DMS 273 treated with DMSO at 0.1 percent for 48 hours (cell line): ENCODE measurements at places on chromosomes 1 and 21.

GRCh38 chr1:55896210-55896609 lies 681.0 kb upstream of the USP24 start:
- DNase-seq, result no peak

DNA sequence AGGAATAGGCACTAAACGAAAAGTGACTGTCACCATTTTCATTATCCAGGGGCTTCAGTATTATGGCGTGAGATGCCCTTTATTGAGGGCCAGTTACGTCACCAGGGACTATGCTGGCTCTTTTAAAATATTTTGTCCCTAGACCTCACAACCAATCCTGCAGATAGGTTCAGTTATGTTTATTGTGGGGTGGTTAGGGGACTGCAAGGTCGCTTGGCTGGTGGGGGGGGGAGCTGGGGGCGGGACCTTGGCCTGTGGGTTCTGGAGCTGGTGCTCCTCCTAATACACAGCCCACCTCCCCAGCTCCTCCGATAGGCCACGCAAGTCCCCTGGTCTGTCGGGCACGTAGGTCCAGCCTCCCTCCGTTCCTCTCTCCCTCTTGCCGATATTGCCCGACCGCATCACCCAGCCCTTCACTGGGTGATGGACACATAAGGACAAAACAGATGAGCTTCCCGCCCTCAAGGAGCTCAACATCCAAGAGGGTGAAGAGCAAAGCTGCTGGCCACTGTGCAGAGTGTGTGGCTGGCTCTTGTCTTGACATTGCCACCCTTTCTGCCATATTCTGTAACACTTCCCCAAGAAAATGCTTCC lies 271.8 kb downstream of the MATN1 start:
- no peak for DNase-seq

- DNase-seq, result no peak
These were observed 79.6 kb downstream of the ST3GAL3 start for GRCh38 chr1:43786960-43787359.

GRCh38 chr1:81703756-81704463 lies 96.8 kb upstream of the ADGRL2 start:
- DNase-seq, result no peak

DNA sequence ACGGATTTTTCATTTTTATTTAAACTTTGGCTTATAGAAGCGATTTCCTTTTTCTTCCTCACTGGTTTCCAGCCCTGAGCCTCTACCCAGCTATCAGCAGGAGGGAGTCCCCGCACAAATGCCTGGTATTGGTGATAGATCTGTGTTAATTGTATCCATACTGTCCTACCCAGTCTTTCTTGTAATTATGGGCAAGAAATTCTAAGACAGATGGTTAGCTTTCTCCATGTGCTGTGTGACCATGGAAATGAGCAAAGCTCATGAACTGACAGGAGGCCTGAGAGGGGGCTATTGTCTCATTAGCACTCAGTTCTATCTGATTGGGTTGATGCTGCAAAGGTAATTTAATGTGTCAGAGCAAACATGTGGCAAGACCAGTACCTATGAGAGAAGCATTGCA lies 108.1 kb upstream of the IVNS1ABP start:
- DNase-seq, result peak; percentile 47

- no peak for DNase-seq
These were observed 751 bp downstream of the MRPS15 start for GRCh38 chr1:36463463-36463802.

GRCh38 chr21:27024971-27025370 lies 58.1 kb upstream of the ADAMTS5 start:
- DNase-seq, result no peak

- DNase-seq, result no peak
These were observed 93.2 kb downstream of the ARHGEF10L start for GRCh38 chr1:17632541-17633184.

DNA sequence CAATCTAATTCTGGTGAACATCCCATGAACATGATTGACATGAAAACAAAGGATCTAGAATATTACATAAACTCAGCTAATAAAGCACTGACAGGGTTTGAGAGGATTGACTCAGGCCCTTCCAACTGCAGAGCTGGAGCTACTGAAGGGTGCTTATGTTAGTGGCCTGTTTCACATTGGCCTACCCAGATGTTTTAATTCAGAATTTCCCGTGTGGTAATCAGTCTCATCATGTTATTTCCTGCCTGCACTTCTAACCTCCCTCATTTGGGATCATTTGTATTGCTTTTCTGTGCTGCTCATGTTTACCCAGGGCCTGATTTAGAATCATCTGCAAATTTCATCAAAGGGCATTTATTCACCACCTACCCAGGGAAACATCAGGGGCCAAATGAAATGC lies 270.3 kb downstream of the PLPP3 start:
- no peak for DNase-seq

DNA sequence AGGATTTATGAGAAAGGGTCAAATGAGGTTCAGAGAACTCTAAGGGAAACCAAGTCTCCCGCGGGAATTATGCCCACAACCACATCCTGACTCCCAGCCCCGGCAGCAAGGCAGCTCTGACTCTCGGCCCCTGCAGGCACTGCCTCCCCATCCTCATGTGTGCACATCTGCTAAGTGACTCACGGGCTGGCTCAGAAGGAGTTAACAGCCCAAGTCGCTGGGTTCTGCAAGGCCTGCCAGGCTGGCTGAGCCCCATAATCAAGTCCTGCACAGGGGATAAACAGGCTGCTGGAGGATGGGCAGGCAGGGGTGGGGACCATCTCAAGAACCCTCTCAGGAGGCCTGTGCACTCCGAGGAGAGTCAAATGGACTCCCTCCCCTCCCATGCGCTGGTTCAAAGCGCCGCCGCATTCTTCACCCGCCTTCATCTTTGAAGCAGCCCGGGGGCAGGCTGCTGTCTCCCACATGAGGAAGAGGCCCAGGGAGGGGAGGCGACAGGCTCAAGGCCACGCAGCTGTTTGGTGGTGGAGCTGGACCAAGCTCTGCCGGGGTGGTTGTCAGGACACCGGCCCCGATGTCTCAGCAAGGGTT lies 344.3 kb downstream of the MATN1 start:
- no peak for DNase-seq

DNA sequence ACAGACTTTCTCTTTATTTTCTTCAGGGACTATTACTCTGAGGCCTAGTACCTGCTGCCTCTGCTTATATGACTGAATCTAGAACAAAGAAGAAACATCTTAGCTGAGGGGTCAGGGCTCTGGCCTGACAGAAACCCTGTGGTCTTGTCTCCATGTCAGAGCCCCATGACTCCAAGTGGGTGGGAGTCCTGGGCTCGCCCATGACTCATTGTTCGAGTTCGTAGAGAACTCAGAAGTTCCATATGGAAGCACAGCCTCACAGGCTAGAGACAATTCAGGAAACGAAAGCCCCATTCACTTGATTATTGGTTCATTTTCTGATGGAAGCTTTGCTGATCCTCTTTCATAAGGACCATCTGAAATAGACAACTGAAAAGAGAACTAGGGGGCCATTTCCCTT lies 73.2 kb downstream of the CD58 start:
- DNase-seq, result no peak

DNA sequence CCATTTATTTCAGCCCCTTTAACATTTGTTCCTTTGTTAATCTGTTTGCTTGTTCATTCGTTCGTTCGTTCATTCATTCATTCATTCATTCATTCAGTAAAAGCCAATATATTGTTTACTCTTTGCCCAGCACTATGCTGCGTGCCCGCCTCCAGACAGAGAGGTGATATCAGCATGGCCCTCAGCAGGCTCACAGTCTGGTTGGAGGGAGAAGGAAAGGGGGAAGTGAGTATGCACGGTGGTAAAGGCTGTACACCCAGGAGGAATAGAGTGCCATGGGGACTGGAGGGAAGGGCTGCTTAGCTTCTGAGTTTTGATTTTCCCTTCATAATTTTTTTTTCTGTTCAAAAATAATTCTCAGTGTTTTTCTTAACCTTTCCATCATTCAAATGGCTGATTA lies 144.7 kb downstream of the NOS1AP start:
- DNase-seq, result no peak

DNA sequence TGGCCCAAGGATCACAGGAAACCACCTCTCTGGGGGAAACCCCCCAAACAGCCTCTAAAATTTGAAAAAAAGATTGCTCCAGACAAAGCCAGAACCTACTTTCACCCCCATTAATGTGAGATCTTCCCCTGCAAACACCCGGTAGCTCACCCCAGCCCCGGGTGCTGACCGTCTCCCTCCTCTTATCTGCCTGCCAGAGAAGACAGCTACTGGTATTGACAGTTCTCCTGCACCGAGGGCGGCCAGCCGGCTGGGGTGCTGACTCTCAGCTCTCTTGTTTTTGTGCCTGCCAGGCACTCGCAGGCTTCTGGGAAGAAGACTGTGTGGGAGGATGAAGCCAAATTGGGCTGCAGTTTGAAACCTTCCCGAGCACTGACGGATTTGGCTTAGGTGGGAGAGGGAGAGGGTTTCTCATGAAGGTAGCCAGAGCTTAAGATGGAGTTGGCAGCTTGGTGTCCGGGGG lies 48.2 kb downstream of the RASSF5 start:
- no peak for DNase-seq

DNA sequence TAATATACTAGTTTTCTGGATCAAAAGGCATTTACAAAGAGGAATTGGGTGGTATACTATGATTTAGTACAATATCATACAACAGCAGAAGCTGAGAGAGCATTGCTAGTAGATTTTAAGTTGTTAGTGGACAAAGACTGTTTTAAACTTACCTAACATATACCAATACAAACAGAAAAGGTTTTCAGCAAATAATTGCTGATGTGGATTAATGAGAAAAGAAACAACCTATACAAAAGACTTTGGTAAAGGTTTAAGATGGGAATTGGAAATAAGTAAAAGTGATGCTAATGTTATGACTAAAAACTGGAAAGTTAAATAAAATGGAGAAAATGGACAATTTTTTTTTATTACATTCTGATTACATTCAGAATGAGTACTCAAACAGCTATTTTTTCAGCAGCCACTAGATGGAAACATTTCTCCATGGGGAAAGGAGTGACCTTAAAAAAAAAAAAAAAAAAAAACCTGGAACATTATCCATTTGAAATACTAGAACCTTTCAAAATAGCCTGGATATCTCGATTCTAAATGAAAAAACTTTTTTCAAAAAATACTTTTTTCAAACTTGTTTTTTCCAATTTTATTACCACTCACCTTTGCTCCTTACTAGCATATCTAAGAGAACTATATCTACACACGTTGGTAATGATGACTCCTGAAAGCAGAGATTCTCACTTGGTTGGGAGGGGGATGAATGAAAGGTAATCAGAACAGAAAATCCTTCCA lies 55.4 kb downstream of the EPRS1 start:
- DNase-seq, result no peak

DNA sequence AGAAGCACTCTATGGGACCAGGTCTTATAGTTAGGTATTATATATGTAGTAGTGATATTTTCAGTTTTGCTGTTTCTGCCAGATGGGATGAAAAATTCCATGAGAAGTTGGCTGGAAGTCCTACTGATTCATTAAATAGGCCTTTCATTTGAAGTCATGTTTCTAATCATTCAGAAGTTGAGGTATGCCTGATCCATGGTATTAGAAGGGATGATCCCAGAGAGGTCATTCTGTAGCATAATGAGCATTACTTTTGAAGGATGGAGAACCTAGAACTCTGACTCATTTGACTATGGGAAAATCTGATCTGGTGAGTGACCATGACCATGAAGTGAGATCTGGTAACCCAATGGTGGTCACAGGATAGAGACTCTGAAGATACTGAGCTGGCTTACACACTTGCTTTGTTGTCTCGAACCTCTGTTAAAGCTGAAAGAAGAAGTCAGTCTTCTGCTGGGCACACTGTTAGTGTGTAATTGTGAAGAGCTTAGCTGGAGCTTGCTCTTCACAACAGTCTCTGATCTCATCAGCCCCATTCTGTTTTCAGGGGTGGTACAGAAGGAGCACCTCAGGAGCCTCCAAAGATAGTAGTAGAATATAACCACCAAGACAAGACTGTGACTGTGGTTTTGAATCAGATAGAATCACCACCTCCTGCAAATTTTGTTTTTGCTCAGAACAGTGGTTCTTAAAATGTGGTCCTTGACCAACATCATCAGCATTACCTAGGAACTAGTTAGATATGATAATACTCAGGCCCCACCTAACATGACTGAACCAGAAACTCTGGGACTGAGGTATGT lies 9.0 kb downstream of the MGST3 start:
- DNase-seq, result no peak

- DNase-seq, result no peak
These were observed 248.8 kb upstream of the FOXD3 start for GRCh38 chr1:63073309-63074306.

DNA sequence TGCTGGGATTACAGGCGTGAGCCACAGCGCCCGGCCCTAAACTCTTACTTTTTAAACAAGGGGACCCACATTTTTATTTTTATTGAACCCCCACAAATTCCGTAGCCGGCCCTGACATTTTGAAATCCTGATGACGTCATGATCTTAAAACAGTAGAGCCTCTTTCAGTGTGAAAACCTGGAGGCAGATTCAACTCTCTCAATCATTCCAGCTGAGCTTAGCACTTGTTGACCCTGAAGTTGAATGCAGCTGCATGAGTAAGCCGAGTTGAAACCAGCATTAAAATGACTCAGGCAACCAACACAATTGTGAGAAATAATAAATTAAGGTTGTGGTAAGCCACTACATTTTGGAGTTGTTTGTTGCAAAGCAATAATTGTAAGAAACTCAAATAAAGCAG lies 93.9 kb upstream of the ADGRL4 start:
- no peak for DNase-seq

GRCh38 chr1:245923215-245923614 lies 583.9 kb downstream of the SMYD3 start:
- DNase-seq, result no peak

- no peak for DNase-seq
These were observed 230.6 kb downstream of the DSCAM start for GRCh38 chr21:40616377-40616704.

- DNase-seq, result no peak
These were observed 9.3 kb upstream of the S100A10 start for GRCh38 chr1:152002960-152003359.

DNA sequence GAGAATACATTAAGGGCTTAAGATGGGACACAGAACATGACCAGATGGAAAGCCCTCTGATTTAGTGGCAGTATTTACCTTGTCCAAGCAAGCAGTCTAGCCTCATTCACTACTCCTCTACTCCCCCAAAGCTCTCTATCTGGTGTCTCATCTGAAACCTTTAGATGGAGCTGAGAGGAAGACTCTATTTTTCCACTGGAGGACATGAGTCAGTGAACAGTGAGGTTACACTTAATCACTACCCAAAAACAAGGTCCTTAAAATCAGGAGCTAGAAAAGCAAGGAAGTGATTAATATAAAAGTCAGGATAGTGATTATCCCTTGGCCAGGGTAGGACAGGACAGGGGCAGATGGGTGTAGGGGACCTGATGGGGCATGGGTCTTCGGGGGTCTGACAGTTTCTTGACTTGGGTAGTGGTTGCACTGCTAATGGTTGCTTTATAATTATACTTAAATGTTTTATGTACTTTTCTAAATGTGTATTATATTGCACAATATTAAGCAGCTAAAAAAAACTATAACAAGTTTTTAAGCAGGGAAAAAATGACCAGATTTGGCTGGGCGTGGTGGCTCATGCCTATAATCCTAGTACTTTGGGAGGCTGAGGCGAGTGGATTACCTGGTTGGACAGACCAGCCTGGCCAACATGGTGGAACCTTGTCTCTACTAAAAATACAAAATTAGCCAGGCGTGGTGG lies 3.0 kb downstream of the PTPN22 start:
- DNase-seq, result no peak

GRCh38 chr1:8941906-8942305 lies 3.8 kb upstream of the CA6 start:
- DNase-seq, result no peak
